Esophagus squamous epithelium (tissue), 5 donors: ENCODE measurements at places on chromosomes 5 and 9. TPM values are rescaled to one million over a fixed set of nuclear protein-coding genes. Genes with fewer than 3 reads are reported as not detected.

NOXA1 gene
- total RNA-seq = 4.5 TPM

MAMDC4 gene
- total RNA-seq = 2.7 TPM

DNA sequence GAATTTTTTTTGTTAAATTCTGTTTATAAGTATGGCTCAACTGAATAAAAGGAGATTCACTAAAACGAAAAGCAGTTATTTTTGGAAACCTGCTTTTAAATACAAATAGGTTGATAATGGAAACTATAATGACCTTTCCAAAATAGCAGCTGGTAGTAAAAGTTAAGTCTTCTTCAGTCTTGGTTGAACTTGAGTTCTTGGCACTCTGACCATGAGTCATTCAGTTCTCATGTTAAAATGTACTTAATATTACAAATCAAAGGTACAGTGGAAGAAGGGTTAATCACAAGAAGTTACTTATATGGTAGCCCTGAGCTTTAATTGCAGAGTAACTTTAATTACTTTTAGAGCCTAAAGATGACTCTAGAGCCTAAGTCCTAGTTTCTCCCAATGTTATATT lies 62.1 kb downstream of the KLF9 start:
- H3K27ac ChIP-seq = no peak overlapping the region
- no peaks in the 10 kb centered on the region for H3K4me1 ChIP-seq
- DNase-seq = no peak
- H3K36me3 ChIP-seq = no peaks in the 10 kb centered on the region
- no peaks in the 10 kb centered on the region for H3K27me3 ChIP-seq

- no peak overlapping the region for H3K27ac ChIP-seq
- H3K27me3 ChIP-seq = no peaks in the 10 kb centered on the region
- no peak for DNase-seq
- H3K36me3 ChIP-seq = no peaks in the 10 kb centered on the region
- H3K4me3 ChIP-seq = no peak overlapping the region
These were observed 47.9 kb upstream of the BASP1 start for GRCh38 chr5:17169507-17169906.

GRCh38 chr9:129836311-129837007 lies 1.2 kb downstream of the USP20 start:
- peak overlapping the region; percentile 90 for H3K27ac ChIP-seq
- H3K4me3 ChIP-seq = peak overlapping the region; percentile 93

DNA sequence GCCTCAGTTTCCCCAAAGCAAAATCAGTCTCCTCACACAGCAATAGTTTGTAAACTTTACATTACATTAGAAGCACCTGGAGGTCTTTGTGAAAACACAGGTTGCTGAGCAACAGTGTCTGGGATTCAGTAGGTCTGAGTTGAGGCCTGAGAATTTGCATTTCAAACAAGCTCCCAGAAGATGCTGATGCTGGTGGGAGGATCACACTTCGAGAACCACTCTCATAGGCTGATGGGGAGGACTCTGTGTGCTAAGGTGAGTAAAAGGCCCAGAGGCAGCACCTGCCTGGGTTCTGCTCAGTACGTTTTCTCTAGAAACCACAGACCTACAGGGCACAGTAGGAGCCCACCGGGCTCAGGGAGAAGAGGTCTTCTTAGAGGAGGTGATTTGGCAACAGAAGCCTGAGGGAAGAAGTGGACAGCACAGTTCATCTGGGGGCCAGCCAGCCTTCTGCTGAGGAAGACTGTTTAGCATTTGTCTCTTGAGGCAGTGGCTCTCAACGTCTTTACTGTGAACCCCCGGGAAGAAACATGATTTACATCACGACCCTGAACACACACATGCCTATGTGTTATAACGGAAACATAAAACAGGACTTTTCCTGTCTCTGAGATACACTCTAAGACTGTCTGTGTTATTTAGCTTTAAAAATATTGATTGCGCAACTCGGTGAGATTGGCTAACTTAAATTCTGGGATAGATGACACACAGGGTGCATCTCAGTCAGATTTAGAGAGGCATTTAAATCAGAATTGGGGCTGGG lies 24.8 kb upstream of the DENND1A start:
- no peak overlapping the region for H3K27ac ChIP-seq
- H3K27me3 ChIP-seq = no peaks in the 10 kb centered on the region
- H3K4me1 ChIP-seq = no peaks in the 10 kb centered on the region
- no peaks in the 10 kb centered on the region for H3K36me3 ChIP-seq
- DNase-seq = no peak
- no peak overlapping the region for H3K4me3 ChIP-seq

HSPA4 gene
- 47.7 TPM for total RNA-seq

- H3K27me3 ChIP-seq = no peaks in the 10 kb centered on the region
- no peaks in the 10 kb centered on the region for H3K36me3 ChIP-seq
- no peak overlapping the region for H3K4me3 ChIP-seq
- no peak overlapping the region for H3K27ac ChIP-seq
- H3K4me1 ChIP-seq = peaks cover 24% of the 10 kb centered on the region
These were observed 28.4 kb downstream of the ERP44 start for GRCh38 chr9:100070104-100071041.

EGFLAM gene
- 0.38 TPM for total RNA-seq

GPR21 gene
- 0.68 TPM for total RNA-seq

PCDHA9 gene
- total RNA-seq = not detected

SPINK7 gene
- 241 TPM for total RNA-seq

- H3K4me1 ChIP-seq = no peaks in the 10 kb centered on the region
- H3K36me3 ChIP-seq = no peaks in the 10 kb centered on the region
- no peak overlapping the region for H3K27ac ChIP-seq
- no peak for DNase-seq
- no peak overlapping the region for H3K4me3 ChIP-seq
These were observed 80.8 kb downstream of the RORB start for GRCh38 chr9:74577956-74578355.

DNA sequence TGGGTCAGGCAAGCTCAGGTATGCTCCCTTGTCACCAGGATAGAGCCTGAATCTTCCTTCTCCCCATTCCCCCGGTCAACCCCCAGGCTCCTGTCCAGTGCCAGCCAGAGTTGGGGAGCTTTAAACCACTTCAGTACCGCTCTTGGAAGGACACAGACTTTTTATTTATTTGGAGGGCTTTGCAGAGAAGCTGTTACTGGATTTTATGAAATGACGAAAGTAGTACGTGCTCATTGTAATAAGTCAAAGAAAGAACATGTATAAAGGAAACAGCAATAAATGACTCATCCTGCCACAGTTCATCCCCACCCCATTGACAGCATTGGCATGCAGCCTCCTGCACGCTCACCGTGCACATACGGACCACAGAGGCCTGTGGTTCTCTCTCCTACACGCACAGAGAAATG lies 230.3 kb downstream of the AUH start:
- DNase-seq = no peak
- peaks cover 25% of the 10 kb centered on the region for H3K4me1 ChIP-seq
- H3K27me3 ChIP-seq = no peaks in the 10 kb centered on the region

GRCh38 chr9:21688108-21689102 lies 114.0 kb upstream of the MTAP start:
- no peak overlapping the region for H3K4me3 ChIP-seq
- no peak for DNase-seq
- no peaks in the 10 kb centered on the region for H3K36me3 ChIP-seq
- H3K4me1 ChIP-seq = peaks cover 4% of the 10 kb centered on the region
- H3K27ac ChIP-seq = peak overlapping the region; percentile 68

BARHL1 gene
- total RNA-seq = not detected

GABRA6 gene
- total RNA-seq = not detected

LRRC19 gene
- not detected for total RNA-seq

DNA sequence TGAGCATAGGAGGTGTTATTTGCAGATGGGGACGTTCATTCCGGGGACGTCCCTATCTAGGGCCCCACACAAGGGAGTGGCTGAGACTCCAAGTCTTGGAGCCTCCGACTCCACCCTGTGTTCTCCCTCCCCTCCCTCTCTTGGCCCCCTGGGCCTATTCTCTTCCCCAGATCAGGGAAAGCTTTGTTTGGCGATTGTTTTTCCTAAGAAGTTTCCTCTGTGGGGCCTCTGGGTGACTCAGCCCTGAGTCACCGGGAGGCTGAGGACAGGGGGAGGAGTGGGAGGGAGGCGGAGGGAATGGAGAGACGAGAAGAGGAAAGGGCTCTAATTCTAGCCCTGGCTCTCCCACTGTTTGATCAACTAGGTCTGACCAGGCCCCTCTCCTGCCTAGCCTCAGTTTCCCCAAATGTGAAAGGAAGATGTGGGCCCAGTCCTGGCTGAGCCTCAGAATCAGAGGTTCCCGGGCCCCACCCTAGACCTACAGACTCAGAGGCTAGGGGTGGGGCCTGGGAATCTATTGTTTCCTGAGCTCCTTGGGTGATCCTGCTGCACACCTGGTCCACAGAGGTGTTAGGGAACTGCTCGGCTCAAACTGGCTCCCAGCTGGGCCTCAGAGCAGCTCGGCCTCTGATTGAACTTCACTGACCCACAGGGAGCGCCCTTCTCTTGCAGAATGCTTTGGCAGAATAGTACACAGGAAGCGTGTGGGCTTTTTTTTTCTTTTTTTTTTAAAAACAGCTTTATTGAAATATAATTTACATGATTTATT lies 19.2 kb downstream of the GSN start:
- no peaks in the 10 kb centered on the region for H3K27me3 ChIP-seq
- peak overlapping the region; percentile 100 for H3K27ac ChIP-seq
- no peaks in the 10 kb centered on the region for H3K36me3 ChIP-seq
- peak; percentile 26 for DNase-seq
- peaks cover 96% of the 10 kb centered on the region for H3K4me1 ChIP-seq
- H3K4me3 ChIP-seq = peak overlapping the region; percentile 6

PHF24 gene
- not detected for total RNA-seq
